ENCODE measurements at places on chromosomes 1 and 21. TPM values are rescaled to one million over a fixed set of nuclear protein-coding genes. Genes with fewer than 3 reads are reported as not detected.

DNA sequence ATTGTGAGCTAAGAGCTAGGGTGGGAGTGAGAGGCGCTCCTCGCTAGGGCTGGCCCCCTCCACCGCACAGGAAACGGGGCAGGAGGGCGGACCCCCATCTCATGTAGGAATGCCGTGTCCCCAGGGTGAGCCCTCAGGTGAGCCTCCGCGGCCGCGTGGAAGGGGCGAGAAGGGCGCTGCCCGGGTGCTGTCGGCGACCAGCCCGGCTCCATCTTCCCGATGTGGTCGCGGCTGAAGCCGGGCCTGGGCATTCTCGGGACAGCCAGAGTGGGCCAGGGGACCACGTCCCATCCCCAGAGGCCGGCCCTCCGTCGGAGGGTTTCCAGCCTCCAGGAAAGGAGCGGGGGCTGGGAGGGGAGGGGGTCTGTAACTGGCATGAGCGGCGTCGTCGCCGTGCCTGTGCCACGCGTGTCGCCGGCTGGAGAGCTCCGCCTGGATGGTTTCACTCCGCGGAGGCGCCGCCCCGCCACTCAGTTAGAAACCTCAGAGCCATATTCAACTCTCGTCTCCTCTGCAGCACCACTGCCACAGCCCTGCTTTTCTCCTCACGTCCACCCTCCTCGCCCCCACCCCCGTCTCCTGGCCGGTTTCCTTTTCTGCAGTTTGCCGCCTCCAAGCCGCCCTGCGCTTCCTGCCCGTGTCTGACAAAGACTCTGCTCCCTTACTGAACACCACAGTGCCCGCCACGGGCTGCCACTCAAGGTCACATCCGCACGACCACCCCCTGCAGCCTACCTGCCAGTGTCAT lies at the start of gene TMEM269:
Gene TMEM269 (plus strand): TSS at position 46 of the 748 bp plus-strand sequence. CDS start 4,903 bp downstream, outside the sequence.
- H3K27ac ChIP-seq, result no peak within 1 kb of the TSS
- no peak within 1 kb of the TSS for H3K4me3 ChIP-seq
- H3K4me1 ChIP-seq, result peaks cover 15% of the 10 kb centered on the region
- H3K36me3 ChIP-seq, result peaks cover 28% of the 10 kb centered on the region
- no peaks in the 10 kb centered on the region for H3K27me3 ChIP-seq

DNA sequence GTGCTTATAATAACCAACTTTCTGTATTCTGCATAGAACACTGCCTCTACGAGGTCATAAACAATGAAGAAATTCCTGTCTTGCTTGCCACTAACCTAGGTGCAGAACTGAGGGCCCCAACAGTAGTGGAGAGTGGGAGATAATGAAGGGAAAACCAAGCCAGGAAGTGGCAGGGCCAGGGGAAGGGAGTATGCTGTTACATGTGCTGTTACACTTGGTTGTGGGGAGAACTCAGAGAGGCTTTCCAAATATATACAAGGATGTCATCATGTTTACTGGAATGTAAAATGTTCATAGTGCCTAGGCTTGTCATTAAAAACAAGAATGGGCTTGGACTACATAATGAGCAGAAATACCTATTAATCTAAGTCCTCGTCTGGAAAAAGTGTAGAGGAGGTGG lies 31.1 kb downstream of the NHLH2 start:
- no peak overlapping the region for H3K27ac ChIP-seq
- H3K36me3 ChIP-seq, result no peaks in the 10 kb centered on the region
- no peak for DNase-seq
- H3K27me3 ChIP-seq, result no peaks in the 10 kb centered on the region

- DNase-seq, result peak; percentile 70
- no peak overlapping the region for H3K27ac ChIP-seq
- H3K27me3 ChIP-seq, result peaks cover 28% of the 10 kb centered on the region
- H3K36me3 ChIP-seq, result no peaks in the 10 kb centered on the region
- peaks cover 3% of the 10 kb centered on the region for H3K4me1 ChIP-seq
Measured at GRCh38 chr1:39080831-39081270, 54.7 kb downstream of the NDUFS5 start.

DNA sequence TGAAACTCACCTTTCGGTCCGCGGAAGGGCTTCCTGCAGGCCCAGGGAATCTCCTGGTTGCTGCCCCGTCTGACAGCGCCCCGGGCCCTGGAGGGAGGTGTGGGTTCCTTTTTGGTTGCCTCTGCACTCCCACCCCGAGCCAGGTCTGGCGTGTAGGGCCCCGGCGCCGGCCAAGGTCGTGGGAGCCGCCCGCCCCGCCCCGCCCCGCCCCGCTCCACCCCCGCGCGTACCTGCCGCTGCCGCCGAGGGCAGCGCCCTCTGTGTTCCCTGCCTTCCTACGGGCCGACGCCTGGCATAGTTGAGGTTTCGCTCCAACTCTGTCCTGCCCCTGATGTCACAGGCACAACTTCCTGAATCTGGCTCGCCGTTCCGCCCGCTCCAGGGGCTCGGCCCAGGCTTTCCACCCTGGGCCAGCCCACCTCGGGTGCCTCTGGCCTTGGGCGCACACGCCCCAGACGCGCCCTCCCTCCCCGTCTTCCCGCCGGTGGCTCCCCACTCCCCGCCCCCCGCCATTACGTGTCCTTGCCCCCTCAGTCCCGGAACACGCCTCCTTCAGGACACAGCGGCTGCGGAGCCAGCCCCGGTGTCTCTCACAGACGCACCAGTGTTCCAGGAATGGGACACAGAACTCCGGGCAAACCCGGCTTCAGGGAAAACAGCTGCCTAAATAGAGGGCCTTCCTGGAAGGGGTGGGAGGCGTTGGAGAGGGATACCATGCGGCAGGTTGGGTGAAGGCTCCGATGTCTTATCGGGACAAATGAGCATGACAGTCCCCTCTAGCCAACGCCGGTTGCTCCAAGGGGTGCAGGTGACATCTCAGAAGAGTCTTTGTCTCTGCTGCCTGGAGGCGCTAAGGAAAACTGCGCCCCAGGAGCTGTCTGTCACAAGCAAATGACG lies at the start of gene KIAA0040:
Gene KIAA0040 (minus strand): TSS at position 147 of the 897 bp plus-strand sequence. CDS start 31,763 bp downstream, outside the sequence.
- H3K4me1 ChIP-seq, result peaks cover 13% of the 10 kb centered on the region
- peak; percentile 88 for DNase-seq
- H3K27me3 ChIP-seq, result peaks cover 7% of the 10 kb centered on the region

Gene INKA2
- total RNA-seq, result 1.4 TPM

Gene FAM177B
- not detected for total RNA-seq

Measured in K562 (cell line).